ENCODE measurements at places on chromosomes 13 and 19.

- DNase-seq = no peak
These were observed 6.1 kb downstream of the ELAVL1 start for GRCh38 chr19:7999376-7999775.

DNA sequence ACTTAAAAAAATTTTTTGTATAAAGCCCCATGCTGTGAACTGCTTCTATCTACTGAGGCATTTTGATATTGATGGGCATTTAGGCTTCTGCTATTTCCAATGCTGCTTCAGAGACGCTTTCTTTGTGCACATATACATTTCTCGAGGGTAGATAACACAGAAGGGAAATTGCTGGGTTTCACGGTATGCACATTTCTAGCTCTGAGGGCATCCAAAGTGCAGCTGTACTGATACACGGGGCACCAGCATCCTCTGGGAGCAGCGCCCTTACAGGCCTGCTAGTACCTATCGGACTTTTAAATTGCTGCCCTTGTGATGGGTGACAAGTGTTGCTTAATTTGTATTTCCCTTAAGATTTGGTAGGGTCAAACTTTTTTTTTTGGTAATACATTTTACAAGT lies 88.6 kb downstream of the KCTD15 start:
- DNase-seq = no peak

DNA sequence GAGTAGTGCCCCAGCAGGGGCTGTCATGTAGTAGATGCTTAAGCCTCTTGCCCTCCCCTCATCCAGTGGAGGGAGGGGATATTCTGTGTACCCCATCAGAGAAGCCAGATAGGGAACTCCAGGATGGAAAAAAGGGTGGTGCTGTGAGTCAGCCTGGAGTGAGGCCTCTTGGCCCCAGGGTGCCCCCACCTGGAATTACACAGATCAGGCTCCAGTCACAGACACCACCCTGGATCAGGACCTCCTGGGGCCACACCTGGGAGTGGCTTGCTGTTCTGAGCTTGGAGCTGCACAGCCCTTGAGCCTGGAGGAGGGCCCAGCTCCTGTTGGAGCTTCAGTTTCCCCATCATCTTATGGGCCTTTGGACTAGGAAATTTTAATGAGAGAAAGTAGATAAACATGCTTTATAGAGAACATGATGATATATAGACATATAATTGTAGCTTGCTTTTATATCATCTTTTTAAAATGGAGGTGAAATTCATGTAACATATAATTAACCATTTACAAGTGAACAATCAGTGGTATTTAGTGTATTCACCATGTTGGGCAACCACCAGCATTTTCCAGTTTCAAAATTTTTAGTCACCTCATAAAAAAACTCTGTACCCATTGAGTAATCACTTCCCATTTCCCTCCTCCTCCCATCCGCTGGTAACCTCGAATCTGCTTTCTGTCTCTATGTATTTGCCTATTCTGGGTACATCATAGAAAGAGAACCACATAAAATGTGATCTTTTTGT lies 24.6 kb downstream of the CYP4F22 start:
- peak; percentile 88 for DNase-seq

GRCh38 chr13:77460195-77460594 lies 75.3 kb upstream of the SCEL start:
- DNase-seq = peak; percentile 89
